Kidney epithelial cell (primary cell): ENCODE measurements at places on chromosomes 5 and 9.

- no peak for DNase-seq
These were observed 7.0 kb upstream of the CD74 start for GRCh38 chr5:150419630-150420270.

DNA sequence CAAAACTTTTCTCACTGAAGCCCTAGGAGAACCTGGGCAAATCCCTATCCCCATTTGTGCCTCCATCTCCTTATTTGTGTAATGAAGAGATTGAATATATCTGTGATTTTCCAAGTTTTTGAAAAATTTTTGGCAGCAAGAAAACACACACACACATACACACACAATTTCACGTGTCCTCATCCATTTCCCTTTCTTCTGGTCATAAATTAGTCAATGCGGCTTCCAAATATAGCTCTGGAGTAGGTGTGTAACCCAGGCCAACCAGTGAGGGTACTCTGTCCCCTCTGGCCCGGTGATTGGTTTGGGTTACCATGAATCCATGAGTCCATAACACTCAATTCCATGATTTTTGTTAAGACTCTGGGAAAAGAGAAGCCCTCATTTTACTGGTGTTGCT is 12.7 kb downstream of the CSF1R start:
- no peak for DNase-seq

DNA sequence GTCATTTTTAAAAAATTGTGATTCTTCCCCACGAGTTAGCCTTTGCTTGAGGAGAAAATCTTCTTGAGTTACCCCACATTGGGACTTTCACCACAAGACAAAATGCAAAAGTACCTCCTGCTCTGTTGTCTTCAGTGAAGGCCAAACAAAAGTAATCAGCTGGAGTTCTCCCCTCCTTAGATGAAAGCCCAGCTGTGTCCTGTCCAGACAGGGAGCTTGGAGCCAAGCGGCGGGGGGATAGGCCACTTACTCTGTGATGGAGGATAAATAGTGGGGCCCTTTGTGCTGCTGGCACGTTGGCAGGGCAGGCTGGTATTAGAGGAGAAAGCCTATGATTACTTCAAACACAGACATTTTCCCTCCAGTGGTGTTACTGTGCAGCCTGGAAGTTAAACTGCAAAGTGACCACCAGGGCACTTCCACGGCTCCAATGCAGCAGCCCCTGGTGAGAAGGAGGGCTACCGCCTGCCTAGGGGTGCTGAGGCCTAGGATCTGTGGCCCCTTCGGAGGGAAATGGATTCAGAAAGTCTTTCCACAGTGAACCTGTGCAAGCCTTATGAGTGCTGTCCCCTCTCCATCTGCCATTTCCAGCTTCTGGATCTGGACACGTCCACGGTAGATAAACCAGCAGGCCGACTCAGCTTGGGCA is 155.0 kb downstream of the TMEM167A start:
- no peak for DNase-seq

- no peak for DNase-seq
These were observed 36.9 kb upstream of the MSX2 start for GRCh38 chr5:174687503-174687902.

GRCh38 chr9:117887383-117887782 is 183.2 kb downstream of the TLR4 start:
- DNase-seq = no peak

DNA sequence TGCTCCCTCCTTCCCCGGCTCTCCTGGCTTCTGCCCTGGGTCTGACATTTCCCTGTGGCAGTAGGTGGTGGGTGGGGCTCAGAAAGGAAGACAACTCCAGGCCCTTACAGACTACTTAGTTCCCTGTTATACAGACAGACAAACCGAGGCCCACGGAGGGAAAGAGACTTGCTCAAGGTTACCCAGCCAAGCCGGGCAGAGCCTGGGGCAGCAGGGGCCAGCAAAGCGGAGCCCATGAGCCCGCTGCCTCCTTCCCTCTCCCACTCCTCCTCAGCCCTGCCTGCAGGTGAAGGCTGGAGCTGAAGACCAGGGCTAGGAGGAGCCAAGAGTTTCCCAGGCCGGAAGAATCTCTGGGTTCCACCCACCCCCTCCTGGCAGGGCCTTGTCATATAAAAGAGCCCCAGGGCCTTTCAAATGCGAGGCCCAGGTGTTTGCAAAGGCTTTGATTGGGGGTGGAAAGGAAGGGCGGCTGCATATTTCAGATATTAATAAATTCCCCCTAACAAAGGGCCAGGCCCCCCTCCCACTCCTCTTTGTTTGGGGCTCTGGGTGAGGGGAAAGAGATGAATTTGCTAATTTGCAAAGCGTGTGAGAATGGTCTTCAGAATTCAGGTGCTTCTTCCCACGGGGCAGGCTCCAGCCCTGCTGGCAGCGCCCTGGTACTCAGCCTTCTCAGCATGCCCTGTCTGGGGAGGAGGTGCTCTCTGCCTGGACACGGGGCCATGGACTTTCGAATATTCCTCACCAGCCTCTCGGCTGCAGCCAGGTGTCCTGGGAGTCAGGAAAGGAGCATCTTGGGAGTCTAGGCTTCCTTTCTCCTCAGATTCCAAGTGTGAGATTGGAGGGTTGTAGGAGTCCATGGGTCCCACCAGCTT is 21.5 kb downstream of the SLC6A7 start:
- no peak for DNase-seq

DNA sequence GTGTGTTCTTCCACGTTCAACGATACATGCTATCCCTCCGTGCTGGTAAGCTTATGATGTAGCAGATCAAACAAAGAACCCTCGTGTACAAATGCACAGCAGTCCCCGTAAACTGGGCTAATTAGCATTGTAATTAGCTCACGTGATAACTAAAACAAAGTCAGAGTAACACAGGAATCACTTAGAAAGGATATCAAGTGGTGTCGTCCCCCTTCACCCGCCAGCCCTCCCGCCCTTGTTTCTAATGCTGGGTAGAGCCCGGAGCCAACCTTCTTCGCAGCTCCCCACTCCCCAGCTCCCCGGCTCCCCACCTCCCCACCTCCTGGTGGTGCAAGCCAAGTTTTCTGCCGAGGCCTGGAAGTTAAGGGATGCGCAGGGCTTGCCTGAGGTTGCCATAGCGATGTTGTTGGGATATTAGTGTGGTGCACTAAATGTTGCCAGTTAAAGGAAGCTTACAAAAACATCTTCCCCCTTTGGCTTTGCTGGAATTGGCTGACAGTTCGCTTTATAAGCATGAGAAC is 357.9 kb upstream of the CCNH start:
- no peak for DNase-seq

GRCh38 chr9:121123816-121124535 is 49.2 kb downstream of the CNTRL start:
- DNase-seq = no peak

- no peak for DNase-seq
These were observed 45.2 kb downstream of the CDC14B start for GRCh38 chr9:96574455-96574854.

DNA sequence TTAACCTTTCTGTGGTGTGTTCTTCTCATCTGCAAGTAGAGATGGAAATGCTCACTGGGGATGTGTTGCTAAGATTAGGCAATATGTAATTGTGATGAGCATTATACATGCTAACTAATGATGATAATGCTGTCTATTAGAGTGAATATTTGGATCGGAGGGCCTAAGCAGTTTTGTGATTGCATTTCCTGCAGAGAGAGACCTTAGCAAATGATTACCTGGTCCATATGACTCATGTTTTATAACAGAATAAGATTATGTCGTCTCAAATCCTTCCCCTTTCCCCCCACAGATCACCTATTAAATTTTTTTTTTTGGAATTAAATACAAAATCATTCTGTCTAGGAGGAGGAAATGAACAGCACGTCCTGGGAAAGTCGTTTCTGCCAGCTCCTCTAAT is 82.7 kb downstream of the IZUMO3 start:
- DNase-seq = no peak

GRCh38 chr5:141559461-141559860 is 59.3 kb downstream of the DIAPH1 start:
- peak; percentile 14 for DNase-seq

GRCh38 chr9:90309809-90310520 is 332.7 kb downstream of the DIRAS2 start:
- DNase-seq = peak; percentile 90

DNA sequence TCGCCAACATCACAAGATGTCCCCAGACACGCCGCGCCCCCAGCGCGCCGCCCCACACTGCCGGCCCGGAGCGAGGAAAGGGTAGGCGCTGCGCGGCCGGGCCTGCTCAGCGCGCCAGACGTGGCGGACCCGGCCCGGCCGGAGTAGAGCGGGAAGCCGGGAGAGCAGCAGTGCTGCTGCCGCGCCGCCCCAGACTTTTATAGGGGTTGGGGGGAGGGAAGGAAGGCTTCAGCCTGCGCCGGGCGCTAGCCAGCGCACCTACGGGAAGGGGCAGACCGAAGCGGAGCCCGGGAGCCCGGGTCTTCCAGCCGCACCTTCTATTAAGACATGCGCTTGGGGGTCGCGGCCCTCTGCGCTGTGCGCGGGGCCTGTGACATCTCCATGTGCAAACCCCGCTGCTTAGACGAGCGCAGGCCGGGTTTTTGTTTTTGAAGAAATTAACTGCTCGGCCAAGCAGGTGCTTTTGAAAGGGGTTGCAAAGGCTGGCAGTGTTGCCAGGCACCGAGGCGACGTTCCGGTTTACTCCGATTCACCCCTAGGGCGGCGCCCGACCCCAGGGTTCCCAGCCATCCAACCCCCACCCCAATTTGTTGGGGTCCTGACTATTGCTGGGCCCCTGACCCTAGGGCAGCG is 353 bp upstream of the PAX5 start:
- no peak for DNase-seq

DNA sequence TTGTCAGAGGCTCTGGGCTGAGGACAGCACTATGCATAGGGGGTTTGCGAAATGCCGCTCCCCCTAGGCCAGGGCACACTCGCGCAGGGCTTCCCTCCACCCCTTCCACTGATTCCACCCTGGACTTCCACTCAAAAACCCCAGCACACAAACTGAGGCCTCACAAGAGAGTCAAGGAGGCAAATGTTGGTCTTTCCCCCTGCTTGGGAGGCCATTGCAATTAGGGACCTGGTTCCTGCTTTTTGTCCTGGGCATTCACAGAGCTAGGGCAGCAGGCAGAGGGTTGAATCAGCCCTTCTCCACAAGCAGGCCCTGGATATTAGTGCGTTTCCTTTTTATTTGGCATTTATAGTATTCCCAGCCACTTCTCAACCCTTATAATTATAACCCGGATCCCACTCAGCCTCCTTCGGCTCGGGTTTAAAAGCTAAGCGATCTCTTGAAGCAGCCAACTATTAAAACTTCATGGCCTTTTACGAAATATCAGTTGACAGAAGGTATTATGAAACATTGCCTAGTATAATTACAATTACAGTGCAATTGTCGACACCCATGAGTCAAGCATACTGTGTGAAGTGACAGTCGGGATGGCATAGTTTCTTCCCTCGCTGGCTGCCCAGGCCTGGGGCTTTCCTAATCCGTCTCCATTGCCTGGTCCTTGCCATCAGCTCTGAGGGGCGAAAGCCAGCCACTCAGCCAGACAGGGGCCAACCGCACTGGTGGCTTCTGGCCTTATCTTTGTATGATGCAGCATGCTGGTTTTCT is 285.5 kb upstream of the MAP3K1 start:
- DNase-seq = no peak

GRCh38 chr9:104104360-104104759 is 10.3 kb downstream of the SMC2 start:
- no peak for DNase-seq

DNA sequence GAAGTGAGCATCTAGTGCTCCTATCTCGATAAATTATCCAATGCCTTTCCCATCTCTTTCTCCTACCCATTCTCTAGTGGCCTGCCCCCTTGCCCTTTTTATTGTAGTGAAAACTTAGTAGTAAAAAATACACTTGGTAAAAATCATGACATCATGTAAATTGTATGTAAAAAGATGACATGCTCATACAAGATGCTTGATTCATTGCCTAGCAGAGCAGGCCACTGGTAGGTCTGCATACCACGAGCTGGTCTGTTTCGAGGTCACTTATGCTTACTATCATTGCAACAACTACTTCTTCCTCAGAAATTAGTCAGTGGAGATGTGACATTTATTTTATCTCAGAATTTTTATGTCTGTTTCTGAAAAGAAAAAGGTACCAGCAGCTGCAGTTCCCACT is 177.3 kb downstream of the C9orf152 start:
- DNase-seq = no peak

DNA sequence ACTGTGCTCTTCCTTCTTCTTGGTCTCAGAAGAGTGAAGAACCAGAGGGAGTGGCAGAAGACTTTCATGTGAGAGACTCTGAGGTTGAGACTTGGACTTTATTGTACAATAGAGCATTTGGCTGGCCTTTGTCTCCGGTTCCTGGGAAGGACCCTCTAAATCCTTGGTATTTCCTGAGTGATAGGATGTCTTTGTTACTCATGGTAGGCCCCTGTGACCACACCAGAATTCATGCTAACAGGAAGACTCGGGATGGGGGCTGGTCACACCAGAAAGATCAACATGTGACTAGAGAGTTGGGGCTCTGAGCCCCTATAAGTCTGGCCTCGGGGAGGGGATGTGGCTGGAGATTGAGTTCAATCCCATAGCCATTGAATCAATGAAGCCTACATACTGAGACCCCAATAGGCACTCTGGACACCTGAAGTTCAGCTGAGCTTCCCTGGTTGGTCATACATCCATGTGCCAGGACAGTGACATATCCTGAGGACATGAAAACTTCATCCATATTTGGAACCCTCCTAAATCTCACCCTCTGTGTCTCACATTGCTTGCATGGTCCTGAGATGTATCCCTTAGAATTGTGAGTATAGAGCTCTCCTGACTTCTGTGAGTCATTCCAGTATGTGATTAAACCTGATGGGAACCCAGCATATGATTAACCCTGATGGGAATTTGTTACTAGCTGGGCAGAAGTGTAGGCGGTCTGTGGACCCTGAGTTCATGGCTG is 201.7 kb downstream of the GADD45G start:
- peak; percentile 68 for DNase-seq

DNA sequence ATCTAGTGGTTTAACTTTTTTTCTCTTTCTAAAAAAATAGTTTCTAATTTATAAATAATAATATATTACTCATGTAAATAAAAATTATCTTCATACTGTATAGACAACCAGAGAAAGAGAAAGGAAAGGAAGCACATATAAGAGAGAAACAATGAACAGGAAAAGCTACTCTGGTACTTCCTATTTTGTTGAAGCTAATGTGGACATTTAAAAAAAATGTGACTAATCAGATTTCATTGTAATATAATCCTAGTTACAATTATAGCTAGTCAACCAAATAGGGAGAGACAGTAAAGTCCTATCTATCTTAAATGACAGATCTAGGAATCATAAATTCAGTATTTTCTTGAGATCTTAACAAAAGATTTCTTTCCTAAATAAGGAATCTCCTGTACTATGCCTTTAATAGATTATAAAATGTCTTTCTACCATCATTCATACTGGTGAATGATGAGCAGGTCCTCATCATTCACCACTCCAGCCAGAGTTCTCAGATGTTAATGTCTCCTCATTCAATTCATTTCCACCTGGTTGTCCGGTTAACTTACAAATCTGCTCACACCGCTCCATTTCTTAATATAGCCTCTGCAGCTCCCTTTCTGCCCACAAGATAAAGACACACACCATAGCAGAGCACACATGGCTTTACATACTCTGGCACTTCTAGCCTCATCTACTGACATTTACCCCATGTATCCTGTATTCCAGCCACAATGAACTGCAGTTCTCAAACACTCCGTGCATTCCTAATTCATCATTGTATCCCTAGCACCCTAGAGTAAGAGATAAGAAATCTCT is 30.9 kb downstream of the ZFR start:
- no peak for DNase-seq
